ENCODE measurements at places on chromosomes 6 and 20.

- peak; percentile 14 for DNase-seq
Observed at GRCh38 chr6:33075208-33075567, 602 bp upstream of the HLA-DPB1 start.

DNA sequence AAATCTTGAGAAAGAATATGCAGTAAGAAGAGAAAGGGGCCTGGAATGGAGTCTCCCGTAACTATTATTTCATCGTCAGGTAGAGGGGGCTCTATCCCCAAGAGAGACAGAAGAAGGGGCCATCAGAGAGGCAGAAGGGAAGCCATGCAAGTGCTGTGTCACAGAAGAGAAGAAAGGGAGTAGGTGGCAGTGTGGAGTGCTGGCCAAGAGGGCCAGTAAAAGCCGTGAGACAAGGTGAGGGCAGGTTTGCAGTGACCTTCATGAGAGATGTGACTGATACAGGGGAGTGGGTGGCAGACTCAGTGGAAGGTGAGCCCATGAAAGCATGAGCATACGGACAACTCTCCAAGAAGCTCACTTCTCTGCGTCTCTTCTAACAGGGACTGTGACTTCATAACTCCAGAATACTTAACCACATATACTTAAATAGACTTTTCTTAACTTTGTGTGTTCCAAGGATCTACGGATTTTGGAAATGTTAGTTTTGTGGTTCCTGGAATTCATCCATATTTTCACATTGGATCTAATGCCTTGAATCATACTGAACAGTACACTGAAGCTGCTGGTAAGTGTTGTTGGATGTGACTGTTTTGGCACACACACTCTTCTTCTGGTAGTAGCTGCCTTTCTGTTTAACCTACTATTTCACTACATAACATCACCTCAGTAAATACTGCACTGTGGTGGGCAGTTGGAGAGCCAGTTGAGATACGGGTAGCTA is 15.6 kb downstream of the PM20D2 start:
- peak; percentile 13 for DNase-seq

GRCh38 chr20:28562510-28562898 is 2695.0 kb upstream of the DEFB115 start:
- DNase-seq: no peak

GRCh38 chr6:56802584-56802983 is 152.3 kb upstream of the BEND6 start:
- DNase-seq: no peak

GRCh38 chr6:40349901-40350746 is 237.0 kb downstream of the LRFN2 start:
- no peak for DNase-seq

- DNase-seq: no peak
Observed at GRCh38 chr6:166473886-166474571, 91.3 kb upstream of the MPC1 start.

- peak; percentile 86 for DNase-seq
Observed at GRCh38 chr6:158666628-158667359, 16.9 kb downstream of the SYTL3 start.

DNA sequence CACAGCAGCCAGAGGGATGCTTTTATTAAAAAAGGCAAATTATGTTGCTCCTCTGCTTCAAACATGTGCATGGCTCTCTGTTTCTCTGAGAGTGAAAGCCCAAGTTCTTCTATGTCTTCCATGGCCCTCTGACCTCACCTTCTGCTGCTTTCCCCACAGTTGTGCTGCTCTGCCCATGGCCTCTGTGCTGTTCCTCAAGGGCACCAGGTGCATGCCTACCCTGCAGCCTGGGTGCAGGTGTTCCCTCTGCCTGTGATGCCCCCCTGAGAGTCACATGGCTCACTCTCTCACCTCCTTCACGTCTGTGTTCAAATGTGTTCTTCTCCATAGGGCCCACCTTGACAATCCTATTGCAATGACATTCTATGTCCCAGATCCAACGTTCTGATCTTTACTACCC is 477.0 kb upstream of the CHD6 start:
- no peak for DNase-seq

- no peak for DNase-seq
Observed at GRCh38 chr20:61777773-61778494, 287.7 kb downstream of the TAF4 start.

GRCh38 chr6:108608453-108609275 is 47.9 kb downstream of the FOXO3 start:
- no peak for DNase-seq

DNA sequence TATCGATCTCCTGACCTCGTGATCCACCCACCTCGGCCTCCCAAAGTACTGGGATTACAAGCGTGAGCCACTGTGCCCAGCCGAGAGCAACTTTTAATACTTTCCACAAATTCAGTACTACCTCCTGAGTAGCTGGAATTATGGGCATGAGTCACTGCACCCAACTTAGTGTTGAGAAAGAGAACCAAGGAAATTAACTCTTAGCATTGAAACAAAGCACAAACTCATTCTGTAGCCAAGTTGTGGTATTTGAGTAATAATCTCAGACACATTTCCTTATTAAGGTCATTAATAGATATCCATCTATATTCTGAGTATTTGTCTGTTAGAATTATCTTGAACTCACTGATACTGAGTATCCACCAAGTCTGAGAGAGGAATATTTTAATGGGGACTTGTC is 14.3 kb upstream of the ELOVL2 start:
- no peak for DNase-seq

Data from common myeloid progenitor, CD34-positive (primary cell).